ENCODE measurements at places on chromosomes 2 and 18. TPM values are rescaled to one million over a fixed set of nuclear protein-coding genes. Genes with fewer than 3 reads are reported as not detected.

IL37 gene
- total RNA-seq: not detected

PDE11A gene
- not detected for total RNA-seq

PIGN gene
- total RNA-seq: 18.2 TPM

- H3K4me3 ChIP-seq: no peak overlapping the region
- no peaks in the 10 kb centered on the region for H3K4me1 ChIP-seq
- H3K27ac ChIP-seq: no peak overlapping the region
- H3K36me3 ChIP-seq: peaks cover 3% of the 10 kb centered on the region
- H3K27me3 ChIP-seq: no peaks in the 10 kb centered on the region
- no peak for DNase-seq
Observed at GRCh38 chr2:203072371-203072770, 57.7 kb downstream of the NBEAL1 start.

- no peak overlapping the region for H3K4me3 ChIP-seq
- no peaks in the 10 kb centered on the region for H3K27me3 ChIP-seq
- no peaks in the 10 kb centered on the region for H3K4me1 ChIP-seq
Observed at GRCh38 chr18:40259115-40259835, 1695.8 kb upstream of the PIK3C3 start.

GRCh38 chr2:180413336-180413735 lies 406.2 kb upstream of the CWC22 start:
- no peak overlapping the region for H3K27ac ChIP-seq
- no peak overlapping the region for H3K4me3 ChIP-seq
- H3K4me1 ChIP-seq: no peaks in the 10 kb centered on the region
- no peak for DNase-seq
- no peaks in the 10 kb centered on the region for H3K36me3 ChIP-seq

GRCh38 chr2:235728800-235729556 lies 235.1 kb downstream of the AGAP1 start:
- no peak overlapping the region for H3K4me3 ChIP-seq
- H3K36me3 ChIP-seq: no peaks in the 10 kb centered on the region
- no peak for DNase-seq
- no peak overlapping the region for H3K27ac ChIP-seq
- no peaks in the 10 kb centered on the region for H3K4me1 ChIP-seq

DNA sequence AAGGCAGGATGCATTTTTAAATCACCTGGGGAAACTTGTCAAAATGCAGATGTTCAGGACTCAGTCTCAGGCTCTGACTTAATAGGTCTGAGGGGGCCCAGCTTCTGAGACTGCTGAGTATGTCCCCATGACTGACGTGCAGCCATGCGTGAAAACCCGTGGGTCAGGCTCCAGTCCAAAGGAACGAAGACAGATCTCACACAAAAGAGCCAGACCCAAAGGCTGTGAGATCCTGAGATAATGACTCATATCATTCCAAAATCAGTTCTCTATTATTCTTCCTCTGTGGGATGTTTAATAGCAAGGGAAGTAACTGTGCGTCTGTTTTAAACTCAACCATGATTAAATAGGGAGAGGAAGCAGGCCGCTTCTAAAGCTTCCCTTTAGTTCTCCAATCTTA lies 107.4 kb upstream of the ACAA2 start:
- no peaks in the 10 kb centered on the region for H3K4me1 ChIP-seq
- no peak overlapping the region for H3K4me3 ChIP-seq
- no peak overlapping the region for H3K27ac ChIP-seq
- no peaks in the 10 kb centered on the region for H3K36me3 ChIP-seq
- DNase-seq: no peak
- H3K27me3 ChIP-seq: no peaks in the 10 kb centered on the region

- H3K27ac ChIP-seq: no peak overlapping the region
- H3K36me3 ChIP-seq: no peaks in the 10 kb centered on the region
- DNase-seq: no peak
- H3K4me3 ChIP-seq: no peak overlapping the region
- H3K27me3 ChIP-seq: no peaks in the 10 kb centered on the region
Observed at GRCh38 chr18:47873625-47874024, 56.8 kb downstream of the SMAD2 start.

GRCh38 chr2:12577567-12578253 lies 139.0 kb upstream of the TRIB2 start:
- no peak overlapping the region for H3K27ac ChIP-seq
- DNase-seq: no peak
- no peaks in the 10 kb centered on the region for H3K36me3 ChIP-seq
- H3K27me3 ChIP-seq: no peaks in the 10 kb centered on the region
- H3K4me3 ChIP-seq: no peak overlapping the region

Measured in naive thymus-derived CD4-positive, alpha-beta T cell (primary cell).